ENCODE measurements at places on chromosomes 5 and 9.

GRCh38 chr5:40355846-40356245, 323.9 kb upstream of the PTGER4 start:
- DNase-seq, result no peak

DNA sequence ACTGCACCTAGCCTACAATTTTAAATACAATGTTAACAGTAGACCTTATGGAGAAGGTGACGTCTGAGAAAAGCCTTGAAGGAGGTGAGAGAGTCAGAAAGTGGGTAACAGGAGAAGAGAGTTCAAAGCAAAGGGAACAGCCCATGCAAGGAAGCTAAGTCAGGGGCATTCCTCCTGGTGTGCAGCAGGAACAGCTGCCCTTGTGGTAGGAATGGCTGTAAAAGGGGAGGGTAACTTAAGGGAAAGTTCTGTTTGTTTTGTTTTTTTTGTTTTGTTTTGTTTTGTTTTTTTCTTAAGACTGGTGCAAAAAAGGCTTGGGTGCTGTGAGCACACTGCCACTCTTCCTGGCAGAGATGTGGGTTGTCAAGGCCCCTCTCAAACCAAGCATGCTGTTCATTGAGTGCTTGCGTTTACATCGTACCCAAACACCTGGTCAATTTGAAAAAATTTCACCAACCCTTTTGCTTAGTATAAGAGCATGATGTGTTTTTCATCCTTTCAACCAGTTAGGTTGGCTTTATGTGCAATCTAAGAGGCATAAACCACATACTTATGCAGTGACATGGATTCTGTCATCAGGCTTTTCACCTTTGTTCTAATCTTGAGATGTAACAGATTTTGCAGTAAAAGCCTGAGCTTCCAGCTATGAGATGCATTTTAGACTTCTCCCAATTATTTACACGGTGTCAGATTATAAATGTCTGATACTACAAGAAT, 279.7 kb downstream of the GLIS3 start:
- no peak for DNase-seq

GRCh38 chr9:113653746-113654604, 190.4 kb downstream of the RGS3 start:
- no peak for DNase-seq

GRCh38 chr9:94086486-94087345, 2.5 kb downstream of the PTPDC1 start:
- DNase-seq, result no peak

- DNase-seq, result no peak
Observed at GRCh38 chr9:84239343-84239742, 101.2 kb downstream of the SLC28A3 start.

DNA sequence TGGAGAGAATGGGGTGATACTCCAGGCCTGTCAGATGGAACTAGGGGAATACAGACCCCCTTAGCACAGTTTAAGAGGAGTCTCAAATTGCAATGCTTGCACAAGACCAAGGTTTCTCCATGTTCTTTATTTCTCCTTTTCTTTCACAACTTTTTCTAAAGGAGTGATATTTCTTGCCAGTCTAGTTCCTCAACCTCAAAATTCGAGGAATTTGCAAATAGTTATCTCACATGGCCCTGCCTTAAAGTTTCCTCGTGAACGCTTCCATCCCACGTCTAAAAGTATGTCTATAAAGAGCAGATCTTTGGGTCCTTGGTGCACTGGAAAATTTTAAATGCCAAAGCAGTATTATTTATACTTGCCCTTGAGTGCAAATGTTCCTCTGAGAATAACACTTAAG, 373.8 kb upstream of the KLF4 start:
- DNase-seq, result no peak

DNA sequence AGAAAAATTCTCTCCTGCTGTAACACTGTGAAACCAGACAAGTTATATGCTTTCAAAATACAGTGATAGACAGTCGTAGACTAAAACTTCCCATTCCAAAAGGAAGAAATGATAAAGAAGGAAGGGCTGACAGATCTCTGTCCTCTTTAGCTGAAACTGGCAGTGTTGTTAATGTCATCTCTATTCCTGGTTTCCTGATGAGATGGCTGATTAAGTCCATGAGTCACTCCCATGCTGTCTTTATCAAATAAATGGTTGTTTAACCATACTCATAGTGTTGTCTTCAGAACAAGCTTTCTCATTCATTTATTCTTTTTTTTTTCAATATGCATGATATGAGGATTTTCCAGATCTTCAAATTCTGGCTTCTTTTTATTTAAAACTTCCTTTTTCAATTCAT, 952.2 kb upstream of the WWC1 start:
- no peak for DNase-seq

- no peak for DNase-seq
Observed at GRCh38 chr9:134306636-134307600, 19.3 kb upstream of the RXRA start.

DNA sequence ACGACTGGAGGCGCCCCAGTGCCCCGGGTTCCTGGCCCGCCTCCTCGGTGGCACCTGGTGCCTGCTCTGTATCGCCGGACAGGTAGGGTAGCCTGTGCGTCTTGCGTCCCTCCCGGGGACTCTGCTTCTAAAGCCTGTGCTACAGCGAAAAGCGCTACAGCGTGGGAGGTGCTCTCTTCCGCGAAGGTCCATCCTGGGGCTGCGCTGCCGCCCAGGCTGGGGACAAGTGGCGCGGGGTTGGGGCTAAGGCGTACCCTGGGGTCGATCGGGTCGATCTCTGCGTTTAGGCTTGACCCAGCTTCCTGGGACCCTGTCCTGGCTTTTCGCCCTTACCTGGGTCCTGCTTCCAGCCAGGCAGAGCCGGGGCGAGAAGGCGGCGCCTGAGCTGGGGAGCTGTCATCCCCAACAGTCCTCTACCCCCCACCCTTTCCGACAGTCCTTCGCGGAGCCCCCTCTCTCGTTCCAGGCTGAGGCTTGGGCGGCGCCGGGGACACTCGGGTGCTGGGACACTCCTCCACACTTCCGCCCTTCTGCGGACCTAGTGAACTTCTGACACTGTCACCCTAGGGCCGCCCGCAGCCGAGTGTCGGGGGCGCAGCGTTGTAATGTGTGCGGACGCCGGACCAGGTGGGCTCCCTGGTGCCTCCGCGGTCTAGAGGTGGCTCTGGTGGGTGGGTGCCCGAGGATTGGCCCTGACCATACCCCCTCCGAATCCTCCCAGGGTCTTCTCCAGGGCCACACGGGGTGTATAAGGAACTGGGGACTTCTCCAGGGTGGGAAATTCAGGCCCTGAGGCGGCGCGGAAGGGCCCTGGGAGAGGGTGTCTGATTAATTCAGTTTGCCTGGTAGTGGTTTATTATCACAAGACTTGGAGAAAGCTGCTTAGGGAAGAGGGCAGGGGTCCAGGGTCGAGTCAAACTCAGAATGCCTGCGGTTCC, 328.2 kb downstream of the SH3GL2 start:
- DNase-seq, result no peak

Data from stimulated activated CD4-positive, alpha-beta T cell treated with anti-CD3 and anti-CD28 coated beads, TNF-alpha, amount 100 ng/mL, for 4 hours (primary cell).